ENCODE measurements at places on chromosomes 1 and 21.
A peak's percentile ranks its signal among the peaks of the same experiment; 100 is the strongest.

DNA sequence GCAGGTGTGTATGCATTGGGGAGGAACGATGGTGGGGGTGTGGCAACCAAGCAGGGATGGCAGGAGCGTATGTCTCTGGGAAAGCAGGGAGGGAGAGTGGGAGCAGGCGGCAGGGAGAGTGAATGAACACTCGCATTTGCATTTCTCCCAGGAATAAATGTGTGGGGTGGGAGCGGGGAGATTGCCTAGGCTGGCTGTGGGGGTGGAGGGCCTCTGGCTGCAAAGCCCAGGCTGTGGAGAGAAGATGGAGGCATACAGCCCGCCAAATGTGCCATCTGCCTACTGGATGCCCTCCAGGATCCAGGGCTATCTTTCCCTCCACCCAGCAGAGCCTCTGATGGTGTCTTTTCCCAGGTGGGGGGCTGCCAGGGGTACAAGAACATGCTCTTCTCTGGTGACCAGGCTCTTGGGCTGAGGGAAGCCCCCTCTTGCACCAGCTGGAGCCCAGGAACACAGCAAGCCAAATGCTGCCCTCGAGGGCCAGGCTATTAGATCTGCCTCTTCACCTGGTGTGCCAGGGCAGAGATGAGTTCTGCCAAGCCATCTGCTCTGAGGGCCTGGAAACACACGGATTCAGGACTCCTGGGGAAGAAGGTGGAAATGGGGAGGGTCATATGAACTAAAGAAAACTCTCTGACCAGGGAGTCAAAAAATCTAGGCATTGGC lies 1.7 kb upstream of the OPTC start:
- no peak for DNase-seq

GRCh38 chr1:239686386-239686785 lies 300.0 kb downstream of the CHRM3 start:
- no peak for DNase-seq

DNA sequence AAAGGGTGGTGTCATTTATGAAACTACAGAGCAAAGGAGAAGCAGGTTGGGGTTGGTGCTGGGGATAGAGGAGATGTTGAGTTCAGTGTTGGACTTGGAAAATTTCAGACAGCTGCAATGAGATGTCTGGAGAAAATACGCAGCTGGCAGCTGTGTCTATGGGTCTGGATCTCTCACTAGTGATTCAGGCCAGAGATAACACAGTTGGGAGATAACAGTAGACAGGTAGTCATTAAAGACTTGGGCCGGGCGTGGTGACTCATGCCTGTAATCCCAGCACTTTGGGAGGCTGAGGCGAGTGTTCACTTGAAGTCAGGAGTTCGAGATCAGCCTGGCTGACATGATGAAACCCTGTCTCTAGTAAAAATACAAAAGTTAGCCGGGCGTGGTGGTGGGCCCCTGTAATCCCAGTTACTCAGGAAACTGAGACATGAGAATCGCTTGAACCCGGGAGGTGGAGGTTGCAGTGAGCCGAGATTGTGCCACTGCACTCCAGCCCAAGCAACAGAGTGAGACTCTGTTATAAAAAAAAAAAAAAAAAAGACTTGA lies 2.5 kb upstream of the TFAP2E start:
- DNase-seq: no peak

- DNase-seq: no peak
These were observed 5.4 kb upstream of the MYBPHL start for GRCh38 chr1:109312246-109312645.

DNA sequence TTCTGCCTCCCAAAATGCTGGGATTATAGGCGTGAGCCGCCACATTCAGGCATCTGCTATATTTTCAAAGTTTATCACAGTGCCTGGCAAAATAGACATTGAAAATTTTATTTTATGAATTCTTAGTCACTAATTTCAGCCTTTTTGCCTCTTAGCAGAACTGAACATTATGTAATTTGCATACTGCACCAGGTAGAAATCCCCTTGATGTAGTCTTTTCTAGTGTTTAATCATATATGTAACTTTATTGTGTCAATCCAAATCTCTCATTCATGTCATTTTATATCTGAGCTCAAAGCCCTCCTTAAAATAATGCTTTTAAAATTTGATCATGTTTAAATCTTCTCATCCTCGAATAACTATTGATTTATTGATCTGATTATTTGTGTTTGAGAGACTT lies 19.2 kb downstream of the WDTC1 start:
- DNase-seq: no peak

DNA sequence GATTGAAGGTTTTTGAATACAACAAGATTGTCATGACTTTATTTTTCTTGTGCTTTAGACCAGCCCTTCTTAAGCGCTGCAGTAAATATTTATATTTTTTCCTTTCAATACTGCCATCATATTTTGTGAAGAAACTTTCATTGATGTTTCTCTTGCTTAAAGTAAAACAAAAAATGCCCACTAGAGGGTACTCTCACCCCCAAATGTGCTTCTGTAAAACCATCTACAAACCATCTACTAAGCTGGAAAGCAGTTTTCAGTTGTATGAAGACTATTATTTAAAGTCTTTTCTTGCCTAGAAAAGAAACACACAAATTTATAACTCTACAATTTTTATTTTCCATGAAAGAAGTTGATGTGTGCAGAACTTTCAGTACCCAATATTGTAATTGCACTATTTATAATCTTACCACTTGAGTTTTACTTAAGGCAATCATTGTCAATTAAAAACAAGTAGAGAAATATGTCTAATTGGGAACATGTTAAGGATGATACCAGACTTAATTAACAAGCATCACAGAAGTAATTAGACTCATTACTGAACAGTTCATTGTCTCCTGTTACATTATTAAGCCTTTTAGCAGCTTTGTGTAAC lies 10.7 kb downstream of the LEPR start:
- no peak for DNase-seq

DNA sequence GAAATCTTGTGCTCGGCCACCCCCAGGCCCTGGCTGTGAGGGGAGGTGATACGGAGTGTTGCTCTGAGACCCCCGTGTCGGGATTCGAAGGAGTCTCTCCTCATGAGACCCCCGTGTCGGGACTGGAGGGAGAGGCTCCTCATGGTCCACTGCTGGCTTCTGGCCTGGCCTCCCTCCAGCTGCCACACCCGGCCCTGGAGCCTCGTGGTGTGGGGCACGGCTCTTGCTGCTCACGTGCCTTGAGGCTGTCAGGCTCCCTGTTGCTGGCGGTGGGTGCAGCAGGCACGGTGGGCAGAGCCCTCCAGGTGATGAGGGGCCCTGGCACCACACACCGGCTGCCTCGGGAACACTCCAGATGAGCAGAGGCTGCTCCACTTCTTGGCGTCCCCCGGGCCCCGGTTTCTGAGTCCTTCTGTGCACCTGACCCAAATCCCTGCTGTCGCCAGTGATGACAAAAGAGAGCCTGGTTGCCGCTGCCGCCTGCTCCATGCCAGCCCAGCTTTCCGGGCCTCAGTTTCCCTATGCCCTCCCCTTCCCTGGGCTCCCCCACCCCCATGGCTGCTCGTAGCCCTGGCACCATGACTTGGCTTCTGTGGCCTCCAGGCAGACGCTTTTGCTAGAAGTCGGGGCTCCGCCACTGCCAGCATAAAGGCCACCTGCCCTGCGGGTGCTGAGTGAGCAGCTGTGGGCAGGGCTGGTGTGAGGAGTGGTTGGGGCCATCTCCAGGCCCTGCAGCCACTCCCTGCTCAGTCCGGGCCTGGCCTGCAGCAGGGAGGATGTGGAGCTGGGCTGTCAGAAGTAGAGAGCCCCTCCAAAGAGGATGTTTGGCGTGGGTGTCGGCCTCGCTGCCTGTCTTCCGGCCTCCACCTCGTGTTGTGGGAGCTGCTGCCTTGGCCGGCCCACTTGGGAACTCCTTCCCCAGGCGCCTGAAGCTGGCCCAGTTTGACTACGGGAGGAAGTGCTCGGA lies 11.8 kb downstream of the TMEM240 start:
- DNase-seq: peak; percentile 6

DNA sequence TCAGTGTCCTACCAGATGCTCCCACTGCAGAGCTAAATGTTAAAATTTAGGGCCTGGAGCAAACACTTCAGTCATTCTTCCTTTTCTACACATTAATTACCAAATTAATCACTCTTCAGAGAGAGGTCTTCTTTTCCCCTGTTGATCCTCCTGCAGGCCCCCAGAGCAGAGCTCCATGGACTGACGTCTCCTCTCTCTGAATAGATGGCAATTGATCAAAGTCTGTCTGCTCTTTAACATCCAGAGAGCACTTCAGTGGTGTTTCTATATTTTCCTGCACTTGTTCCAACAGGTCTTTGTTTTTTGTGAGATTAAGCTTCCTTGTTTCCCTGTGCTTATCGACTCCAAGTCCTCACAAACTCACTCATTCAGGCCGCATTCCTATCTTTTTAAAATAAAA lies 239.3 kb downstream of the SIPA1L2 start:
- DNase-seq: no peak

DNA sequence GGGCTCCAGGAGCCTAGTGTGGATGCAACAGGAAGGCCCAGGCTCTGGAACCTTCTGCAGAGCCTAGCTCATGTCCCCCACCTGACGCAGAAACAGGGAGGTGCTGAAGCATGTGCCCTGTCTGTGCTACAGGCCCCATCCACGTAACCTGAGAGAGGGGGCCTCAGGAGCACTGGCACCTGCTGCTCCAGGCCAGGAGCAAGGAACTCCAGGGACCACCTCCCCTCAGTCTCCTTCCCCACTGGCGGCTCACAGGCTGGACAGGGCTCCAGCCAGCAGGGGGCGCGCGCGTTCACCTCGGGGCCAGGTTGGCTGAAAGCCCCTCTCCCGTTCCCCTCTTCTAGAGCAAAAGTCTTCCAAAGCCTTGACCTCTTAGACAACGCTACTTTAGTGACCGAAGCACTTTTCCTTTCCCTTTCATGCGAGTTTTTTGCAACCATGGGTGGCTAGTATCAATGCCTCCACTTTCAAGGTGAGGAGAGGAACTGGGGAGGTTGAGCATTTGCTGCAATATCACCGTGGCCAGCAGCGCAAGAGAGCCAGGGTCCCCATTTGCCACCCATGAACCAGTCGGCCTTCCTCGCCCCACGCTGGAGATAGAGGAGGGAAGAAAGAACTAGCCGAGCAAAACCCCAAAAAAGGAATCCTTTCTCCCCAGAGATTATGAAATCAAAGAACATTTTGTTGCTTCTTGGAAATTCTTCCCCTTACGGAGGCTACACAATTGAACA lies 52.4 kb upstream of the GPR157 start:
- DNase-seq: peak; percentile 88
